ENCODE measurements at places on chromosomes 2 and 18.

- no peak for DNase-seq
Measured at GRCh38 chr2:29443151-29443550, 327.9 kb downstream of the CLIP4 start.

GRCh38 chr2:63562751-63563150 is 25.5 kb downstream of the WDPCP start:
- no peak for DNase-seq

DNA sequence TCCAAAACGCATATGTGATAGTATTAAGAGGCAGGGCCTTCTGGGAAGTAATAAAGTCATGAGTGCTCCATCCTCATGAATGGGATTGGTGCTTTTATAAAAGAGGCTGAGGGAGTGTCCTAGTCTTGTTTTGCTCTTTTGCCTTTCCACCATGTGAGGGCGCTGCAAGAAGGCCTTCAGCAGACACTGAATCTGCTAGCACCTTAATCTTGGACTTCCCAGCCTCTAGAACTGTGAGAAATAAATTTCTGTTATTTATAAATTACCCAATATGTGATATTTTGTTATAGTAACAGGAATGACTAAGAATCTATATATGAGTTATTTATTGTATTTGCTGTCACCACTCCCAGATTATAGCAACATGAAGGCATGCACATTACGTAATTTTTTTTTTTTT is 63.5 kb downstream of the PLA2R1 start:
- DNase-seq = no peak

DNA sequence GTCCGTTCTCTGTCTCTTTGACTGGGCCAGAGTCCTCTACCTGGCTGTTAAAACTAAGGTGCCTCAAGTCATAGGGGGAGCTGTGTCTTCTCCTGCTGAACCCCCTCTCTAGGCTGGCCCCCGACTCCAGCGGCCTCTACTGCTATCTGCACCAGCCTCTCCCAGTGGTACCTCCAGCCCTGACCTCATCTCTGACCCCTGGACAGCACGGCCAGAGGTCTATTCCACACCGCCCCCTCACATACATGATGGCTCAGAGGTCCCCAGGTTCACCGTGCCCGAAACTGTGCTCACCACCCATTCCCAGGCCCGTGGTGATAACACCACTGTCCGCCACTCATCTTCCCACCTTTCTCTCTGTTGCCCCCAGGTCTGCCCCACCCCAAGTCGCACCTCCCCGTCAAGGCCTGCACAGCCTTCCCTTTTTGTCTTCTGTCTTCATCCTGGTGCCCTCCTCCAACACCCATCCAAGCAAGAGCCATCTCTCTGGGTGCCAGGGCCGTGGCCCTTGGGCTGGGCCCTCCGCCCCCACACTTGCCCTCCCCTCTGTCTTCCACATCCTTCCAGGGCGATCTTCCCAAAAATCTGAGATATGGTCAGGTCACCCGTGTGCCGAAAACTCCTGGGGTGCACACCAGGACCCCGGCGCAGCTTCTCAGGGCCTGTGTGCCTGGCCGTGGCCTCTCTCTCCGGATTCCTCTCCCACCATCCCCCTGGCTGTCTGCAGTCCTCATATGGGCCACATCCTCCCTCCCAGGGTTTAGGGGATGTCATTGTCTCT is 134.4 kb upstream of the ID2 start:
- DNase-seq = no peak

DNA sequence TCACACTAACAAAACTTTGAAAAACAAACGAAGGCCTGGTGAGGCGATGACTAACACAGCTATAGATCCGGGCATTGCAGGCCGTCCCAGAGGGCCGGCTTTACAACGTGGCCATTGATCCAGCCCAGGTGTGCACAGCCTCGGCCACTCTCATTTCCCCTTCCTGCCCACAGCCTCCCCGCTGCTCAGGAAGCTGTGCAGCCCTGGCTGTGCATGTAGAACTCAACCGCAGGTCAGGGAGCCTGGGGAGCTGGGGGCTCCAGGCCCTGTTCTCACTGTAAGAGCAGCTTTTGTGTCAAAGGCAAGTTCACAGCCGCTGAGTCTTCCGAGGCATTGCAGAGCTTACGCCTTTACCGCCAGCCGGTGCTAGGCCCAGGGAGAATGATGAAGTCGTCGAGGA is 87.2 kb downstream of the LONRF2 start:
- DNase-seq = no peak

DNA sequence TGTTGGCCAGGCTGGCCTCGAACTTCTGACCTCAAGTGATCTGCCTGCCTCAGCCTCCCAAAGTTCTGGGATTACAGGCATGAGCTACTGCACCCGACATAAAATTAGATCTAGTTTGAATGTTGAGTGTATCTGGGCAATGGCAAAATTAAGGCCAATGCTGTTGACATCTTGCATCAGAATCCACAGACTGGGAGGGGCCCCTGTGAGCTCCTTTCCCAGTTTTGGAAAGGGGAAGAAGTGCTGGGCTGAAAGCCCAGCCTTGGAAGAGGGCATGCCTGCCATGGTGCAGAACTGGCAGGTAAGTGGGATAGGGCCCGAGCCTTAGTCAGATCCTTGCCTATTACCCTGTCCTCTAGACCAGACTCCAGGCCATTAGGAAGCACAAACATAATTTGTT is 4.5 kb upstream of the MYOM1 start:
- no peak for DNase-seq

DNA sequence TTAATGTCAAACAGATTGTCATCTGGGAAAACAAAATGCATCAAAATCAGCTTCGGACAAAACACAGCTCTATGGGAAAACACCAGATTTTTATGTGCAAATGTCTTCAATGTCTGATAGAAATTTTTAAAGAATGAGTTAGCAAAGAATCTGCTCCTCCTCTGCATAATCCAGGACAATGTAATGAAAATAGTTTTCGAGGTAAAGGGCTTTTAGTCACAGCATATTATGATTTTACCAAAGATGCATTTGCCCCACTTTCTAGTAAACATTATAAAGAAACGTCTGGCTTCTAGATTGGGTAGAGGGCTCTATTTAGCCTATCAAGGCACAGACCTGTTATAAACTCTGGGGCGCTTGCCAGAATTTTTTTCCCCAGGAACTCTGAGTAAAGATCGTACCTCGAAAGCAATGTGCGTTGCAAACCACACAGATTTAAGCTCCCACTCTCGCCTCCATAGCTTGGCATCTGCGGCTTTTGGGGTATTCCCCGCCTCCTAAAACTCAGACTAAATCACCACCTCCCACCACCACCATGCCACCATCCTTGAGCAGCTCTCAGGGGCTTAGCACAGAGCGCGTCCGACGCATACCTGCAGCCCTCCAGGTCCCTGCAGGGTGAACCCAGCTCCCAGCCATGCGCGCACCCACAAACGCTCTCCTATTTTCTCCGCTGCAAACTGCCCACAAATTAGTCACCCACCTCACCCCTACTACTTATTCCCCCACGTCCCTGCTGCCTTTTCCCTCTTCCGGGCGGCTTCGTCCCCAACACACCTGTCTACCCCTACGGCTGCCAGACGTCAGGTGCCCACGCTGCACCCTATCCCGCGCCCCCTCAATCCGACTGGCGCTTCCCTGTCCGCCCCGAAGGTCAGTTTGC is 829 bp downstream of the ACVR1C start:
- DNase-seq = peak; percentile 36

GRCh38 chr18:45039376-45039775 is 358.7 kb downstream of the SETBP1 start:
- DNase-seq = no peak

GRCh38 chr2:42105330-42106256 is 57.8 kb downstream of the PKDCC start:
- DNase-seq = peak; percentile 78

GRCh38 chr2:150127995-150128394 is 359.5 kb downstream of the RND3 start:
- DNase-seq = no peak

GRCh38 chr2:136376798-136377211 is 258.9 kb upstream of the CXCR4 start:
- no peak for DNase-seq

GRCh38 chr18:9434122-9434701 is 41.1 kb upstream of the RALBP1 start:
- DNase-seq = peak; percentile 14

DNA sequence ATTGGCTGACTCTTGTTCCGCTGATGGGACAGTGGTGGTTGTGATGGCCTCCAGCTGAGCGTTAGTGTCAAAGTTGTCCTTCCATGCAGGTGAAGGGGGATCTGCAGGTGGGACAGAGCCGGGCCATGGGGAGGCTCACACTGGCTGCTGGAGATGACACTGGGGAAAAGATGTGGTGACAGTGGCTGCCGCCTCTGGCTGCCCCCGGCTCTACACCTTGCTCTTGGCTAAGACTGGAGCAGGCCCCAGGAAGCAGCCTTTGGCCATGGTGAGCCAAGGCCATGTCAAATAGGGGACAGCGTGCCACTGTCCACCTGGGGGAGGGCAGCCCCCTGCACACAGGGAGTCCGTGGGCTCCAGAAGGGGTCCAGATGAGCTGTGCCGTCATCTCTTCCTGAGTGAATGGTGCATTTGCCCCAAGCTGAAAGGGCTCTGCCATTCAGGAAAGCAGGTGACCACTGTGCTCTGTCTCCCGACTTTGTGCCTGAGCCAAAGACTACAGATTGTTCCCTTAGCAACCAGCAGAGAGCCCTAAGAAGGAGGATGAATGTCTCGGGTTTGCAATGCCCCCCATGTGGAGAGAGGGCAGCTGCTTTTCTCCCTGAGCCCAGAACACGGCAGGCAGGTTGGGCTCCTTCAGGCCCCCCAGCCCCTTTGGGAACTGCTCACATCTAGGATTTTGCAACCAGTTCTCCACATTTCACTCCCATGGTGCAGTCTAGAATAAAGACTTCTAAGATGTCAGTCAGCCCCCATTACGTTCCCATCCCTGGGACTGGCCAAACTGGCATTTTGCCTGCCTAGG is 79.1 kb upstream of the BCL2L11 start:
- no peak for DNase-seq

GRCh38 chr2:82494739-82495138 is 1964.3 kb downstream of the SUCLG1 start:
- no peak for DNase-seq

- no peak for DNase-seq
Measured at GRCh38 chr18:399631-400135, 100.8 kb downstream of the COLEC12 start.

DNA sequence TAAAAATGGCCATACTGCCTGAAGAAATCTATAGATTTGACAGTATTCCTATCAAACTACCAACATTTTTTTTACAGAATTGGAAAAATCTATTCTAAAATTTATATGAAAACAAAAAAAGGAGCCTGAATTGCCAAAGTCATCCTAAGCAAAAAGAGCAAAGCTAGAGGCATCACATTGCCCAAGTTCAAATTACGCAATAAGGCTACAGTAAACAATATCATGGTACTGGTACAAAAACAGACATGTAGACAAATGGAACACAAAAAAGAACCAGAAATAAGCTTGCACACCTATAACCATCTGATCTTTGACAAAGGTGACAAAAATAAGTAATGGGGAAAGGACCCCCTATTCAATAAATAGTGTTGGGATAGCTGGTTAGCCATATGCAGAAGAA is 50.2 kb upstream of the THSD7B start:
- DNase-seq = no peak

- no peak for DNase-seq
Measured at GRCh38 chr2:196253116-196253480, 81.7 kb upstream of the STK17B start.

- DNase-seq = no peak
Measured at GRCh38 chr2:43745457-43745856, 28.4 kb upstream of the DYNC2LI1 start.

GRCh38 chr2:98479959-98480524 is 35.4 kb downstream of the INPP4A start:
- DNase-seq = no peak

DNA sequence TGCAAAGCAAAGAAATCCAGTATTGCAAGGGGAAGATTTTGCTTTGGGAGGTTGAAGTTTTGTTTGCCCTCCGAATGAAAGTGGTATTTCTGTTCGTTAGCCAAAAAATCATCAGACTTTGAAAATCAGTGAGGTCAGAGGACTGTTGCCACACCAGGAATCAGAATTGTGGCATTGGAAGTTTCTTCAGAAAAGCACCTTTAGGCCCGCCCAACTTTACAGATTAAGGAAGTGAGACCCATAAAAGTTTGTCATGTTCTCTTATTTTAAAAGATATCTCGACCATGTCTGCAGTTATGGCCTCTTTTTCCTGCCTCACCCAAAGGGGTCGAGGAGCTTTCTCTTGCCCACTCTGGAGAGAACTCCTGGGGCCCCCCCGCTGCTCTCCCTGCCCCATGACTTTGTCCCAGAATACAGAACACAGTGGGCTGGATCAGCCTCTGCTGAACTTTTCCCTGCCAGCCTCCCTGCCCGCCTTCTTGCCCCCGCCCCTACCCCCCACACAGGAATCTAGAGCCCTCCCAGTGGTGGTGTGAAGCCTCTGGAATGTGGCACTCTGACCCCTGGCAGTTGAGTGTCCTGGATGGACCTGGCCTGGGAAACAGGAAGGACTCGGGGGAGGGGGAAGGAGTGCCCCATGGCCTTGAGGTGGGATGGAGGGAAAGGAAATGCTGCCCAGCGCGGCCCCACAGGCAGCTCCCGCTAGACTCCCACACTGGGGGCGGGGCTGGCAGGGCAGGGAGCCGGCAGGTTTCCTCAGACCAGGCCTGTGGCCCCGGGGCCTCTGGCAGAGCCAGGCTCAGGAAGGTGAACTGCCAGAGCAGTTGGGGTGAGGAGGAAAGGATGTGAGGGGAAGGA is 25.3 kb downstream of the CRIM1 start:
- no peak for DNase-seq

DNA sequence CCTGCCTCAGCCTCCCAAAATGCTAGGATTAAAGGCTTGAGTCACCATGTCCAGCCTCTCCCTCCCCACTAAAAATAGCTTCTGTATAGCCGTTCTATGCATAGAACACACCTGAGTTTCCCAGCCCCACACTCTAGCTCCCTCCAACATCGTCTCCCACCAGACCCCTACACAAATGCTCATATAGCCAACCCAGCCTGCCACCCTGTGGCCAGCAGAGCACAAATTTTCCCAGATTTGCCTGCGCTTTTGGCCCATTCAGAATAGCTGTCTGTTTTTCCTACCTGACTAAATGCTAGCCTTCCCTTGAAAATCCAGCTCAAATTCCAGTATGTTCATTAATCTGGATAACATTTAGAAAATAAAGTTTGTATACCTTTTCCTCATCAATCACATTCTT is 22.8 kb downstream of the TRABD2A start:
- DNase-seq = no peak

DNA sequence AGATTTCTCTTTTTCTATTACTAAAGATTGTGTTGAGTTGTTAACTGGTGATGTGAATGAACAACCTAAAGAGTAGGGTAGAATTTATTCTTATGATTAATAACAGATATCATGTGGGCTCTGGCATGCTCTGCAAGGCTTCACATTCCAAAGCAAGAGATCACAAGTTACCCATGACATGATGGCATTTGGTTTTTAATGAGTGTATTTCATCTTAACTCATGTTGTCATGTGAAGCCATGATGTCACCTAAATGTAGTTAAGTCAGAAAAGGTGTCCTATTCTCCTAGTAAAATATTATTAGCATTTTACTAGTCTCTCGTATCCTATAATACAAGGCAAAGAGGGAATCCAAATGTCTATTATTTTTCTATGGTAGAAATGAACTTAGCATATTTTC is 678.0 kb downstream of the ARHGAP15 start:
- DNase-seq = no peak

- DNase-seq = no peak
Measured at GRCh38 chr2:157194844-157195243, 62.7 kb upstream of the GALNT5 start.

Data from NCI-H146 (cell line).